AG20443 (cell line): ENCODE measurements at places on chromosomes 5 and 9.

GRCh38 chr9:37187292-37187691 lies 66.9 kb downstream of the ZCCHC7 start:
- no peak for DNase-seq

GRCh38 chr5:143188083-143188482 lies 215.4 kb downstream of the NR3C1 start:
- DNase-seq = no peak

DNA sequence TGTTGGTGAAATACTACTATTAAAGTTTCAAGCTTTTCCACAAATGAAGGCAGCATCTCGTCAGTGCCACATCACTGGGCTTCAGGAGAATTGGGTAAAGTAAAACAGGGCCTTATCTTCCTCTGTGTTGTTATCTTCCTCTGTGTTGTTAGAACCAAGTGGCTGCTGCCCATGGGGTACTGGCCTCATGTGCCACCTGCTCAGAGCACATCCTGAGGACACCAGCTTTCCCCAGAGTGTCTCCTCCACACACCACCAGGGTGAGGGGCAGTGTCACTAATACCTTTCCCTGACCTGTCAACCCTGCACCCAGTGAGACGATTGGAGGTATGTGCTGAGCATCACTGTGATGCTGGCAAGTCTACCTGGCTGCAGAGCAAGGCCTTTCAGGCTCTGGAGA lies 499.9 kb downstream of the SEMA5A start:
- DNase-seq = no peak

GRCh38 chr5:72443883-72444282 lies 63.3 kb downstream of the ZNF366 start:
- DNase-seq = no peak

DNA sequence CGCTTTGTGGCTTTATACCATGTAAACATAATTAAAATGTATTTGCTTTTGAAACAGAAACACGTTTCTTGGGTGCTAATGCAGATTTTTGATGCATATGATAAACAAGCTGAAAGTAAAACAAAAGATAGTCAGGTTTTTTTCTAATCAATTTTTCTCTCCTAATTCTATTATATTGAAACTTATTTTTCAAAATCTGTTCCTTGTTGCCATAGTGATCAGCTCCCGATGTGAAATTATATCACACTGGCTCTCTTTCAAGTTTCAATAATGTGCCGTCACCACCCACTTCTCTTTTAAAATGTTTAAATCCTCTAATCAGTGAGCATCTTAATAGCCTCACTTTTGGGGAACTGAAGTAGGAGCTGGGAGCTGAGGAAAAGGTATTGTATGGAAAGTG lies 36.4 kb upstream of the DAPK1 start:
- no peak for DNase-seq
